ENCODE measurements at places on chromosomes 1 and 21. TPM values are rescaled to one million over a fixed set of nuclear protein-coding genes. Genes with fewer than 3 reads are reported as not detected.

GRCh38 chr1:221873673-221874072 lies 131.8 kb upstream of the DUSP10 start:
- H3K4me1 ChIP-seq = peaks cover 2% of the 10 kb centered on the region
- H3K27me3 ChIP-seq = no peaks in the 10 kb centered on the region
- H3K27ac ChIP-seq = no peak overlapping the region

DNA sequence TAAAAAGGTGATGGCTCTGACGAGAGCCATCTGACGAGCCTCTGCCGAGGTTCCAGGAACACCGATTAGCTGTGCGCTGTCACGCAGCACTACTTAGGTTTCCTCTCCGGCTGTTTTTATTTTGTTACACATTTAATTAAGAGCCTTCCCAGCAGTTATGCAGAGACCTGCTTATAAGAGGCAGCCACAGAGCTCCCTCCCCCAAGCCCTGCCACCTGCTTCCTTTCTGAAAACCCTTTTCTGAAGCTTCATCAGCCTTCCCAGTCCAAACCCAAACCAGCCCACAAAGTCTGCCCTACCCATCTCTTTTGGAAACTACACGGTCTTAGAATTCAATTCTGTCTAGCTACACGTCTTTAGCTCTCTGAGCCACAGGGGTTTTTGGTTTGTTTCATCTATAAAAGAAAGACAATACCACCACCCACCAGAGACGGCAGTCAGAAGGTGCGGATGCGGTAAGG lies 49.1 kb downstream of the ERI3 start:
- H3K36me3 ChIP-seq = peaks cover 75% of the 10 kb centered on the region
- DNase-seq = peak; percentile 69
- peaks cover 22% of the 10 kb centered on the region for H3K4me1 ChIP-seq
- H3K4me3 ChIP-seq = peak overlapping the region; percentile 64

Gene TLR5
- total RNA-seq = 1.9 TPM

DNA sequence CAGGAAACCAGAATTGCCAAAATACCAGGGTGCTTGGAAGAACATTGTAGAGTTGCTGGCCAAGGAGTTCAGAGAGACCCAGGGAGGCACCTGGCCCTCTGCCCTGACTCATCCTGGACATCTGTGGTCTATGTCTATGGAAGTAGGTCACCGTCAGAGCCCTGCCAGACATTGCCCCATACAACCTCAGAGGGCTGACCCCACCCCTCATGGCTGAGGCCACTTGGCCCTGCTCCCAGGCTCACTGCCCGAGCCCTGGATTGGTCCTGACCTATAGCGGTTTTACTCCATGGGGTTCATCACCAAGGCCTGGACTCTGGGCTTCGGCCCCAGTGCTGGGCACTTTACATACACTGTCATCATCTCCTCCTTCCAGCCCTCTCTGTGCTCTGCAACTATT lies 233.1 kb downstream of the PTPRU start:
- H3K4me3 ChIP-seq = no peak overlapping the region
- DNase-seq = no peak
- H3K36me3 ChIP-seq = no peaks in the 10 kb centered on the region
- H3K4me1 ChIP-seq = no peaks in the 10 kb centered on the region
- peaks cover 20% of the 10 kb centered on the region for H3K27me3 ChIP-seq
- no peak overlapping the region for H3K27ac ChIP-seq

Gene CFHR2
- not detected for total RNA-seq

GRCh38 chr1:230804396-230804795 lies 57.2 kb downstream of the CAPN9 start:
- no peak overlapping the region for H3K4me3 ChIP-seq
- H3K36me3 ChIP-seq = no peaks in the 10 kb centered on the region
- DNase-seq = no peak

- H3K4me1 ChIP-seq = peaks cover 64% of the 10 kb centered on the region
- H3K4me3 ChIP-seq = no peak overlapping the region
- DNase-seq = no peak
- H3K36me3 ChIP-seq = peaks cover 10% of the 10 kb centered on the region
Observed at GRCh38 chr1:54275349-54275748, 75.4 kb downstream of the MRPL37 start.

Gene ELAPOR1
- 7.0 TPM for total RNA-seq

- H3K27ac ChIP-seq = no peak overlapping the region
- H3K36me3 ChIP-seq = peaks cover 27% of the 10 kb centered on the region
- peaks cover 74% of the 10 kb centered on the region for H3K4me1 ChIP-seq
Observed at GRCh38 chr1:54399765-54400164, 6.4 kb downstream of the SSBP3 start.

GRCh38 chr1:47235241-47235681 lies 3.2 kb upstream of the TAL1 start:
- H3K27ac ChIP-seq = no peak overlapping the region
- peaks cover 12% of the 10 kb centered on the region for H3K4me1 ChIP-seq
- peaks cover 29% of the 10 kb centered on the region for H3K27me3 ChIP-seq
- H3K36me3 ChIP-seq = peaks cover 4% of the 10 kb centered on the region

Gene KCNC4
- 12.7 TPM for total RNA-seq

DNA sequence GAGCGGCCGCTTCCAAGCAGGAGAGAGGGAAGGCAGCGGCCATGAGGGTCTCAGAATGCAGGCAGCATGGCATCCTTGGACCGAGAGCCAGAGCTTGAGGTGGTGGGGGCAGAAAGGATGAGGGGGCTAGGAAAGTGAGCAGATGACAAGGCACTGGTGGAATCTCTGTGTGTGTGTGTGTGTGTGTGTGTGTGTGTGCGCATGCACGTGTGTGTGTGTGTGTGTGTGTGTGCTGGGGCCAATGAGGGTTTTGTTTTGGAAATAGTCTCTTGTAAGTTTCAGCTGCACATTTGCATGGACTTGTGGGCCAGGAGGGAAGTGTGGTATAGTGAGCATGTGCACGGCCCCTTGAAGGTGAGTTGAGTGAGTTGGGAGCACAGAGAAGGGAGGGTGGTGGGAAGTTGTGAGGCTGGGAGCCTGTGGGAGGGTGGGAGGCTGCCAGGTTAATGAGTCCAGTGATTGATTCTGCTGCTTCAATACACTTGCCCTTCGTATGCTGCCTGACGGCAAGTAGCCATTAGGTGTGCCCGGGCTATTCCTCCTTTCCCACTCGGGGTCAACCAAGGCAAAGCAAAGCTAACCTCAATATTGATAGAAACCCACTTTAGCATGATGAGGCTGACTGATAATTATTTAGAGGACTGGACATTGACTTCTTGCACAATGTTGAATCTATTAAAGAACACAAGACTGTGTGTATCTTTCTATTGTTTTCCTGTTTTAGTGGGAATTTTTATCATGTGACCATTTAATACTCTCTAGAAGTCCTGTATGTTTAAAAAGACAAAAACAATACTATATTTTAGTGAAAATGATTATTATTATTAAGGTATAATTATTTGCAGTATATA lies 80.3 kb downstream of the PROX1 start:
- no peaks in the 10 kb centered on the region for H3K4me1 ChIP-seq
- H3K27ac ChIP-seq = no peak overlapping the region

- H3K36me3 ChIP-seq = peaks cover 4% of the 10 kb centered on the region
- no peak overlapping the region for H3K4me3 ChIP-seq
- DNase-seq = no peak
- H3K27ac ChIP-seq = no peak overlapping the region
- peaks cover 10% of the 10 kb centered on the region for H3K4me1 ChIP-seq
Observed at GRCh38 chr1:202892501-202892900, 3.6 kb upstream of the RABIF start.

DNA sequence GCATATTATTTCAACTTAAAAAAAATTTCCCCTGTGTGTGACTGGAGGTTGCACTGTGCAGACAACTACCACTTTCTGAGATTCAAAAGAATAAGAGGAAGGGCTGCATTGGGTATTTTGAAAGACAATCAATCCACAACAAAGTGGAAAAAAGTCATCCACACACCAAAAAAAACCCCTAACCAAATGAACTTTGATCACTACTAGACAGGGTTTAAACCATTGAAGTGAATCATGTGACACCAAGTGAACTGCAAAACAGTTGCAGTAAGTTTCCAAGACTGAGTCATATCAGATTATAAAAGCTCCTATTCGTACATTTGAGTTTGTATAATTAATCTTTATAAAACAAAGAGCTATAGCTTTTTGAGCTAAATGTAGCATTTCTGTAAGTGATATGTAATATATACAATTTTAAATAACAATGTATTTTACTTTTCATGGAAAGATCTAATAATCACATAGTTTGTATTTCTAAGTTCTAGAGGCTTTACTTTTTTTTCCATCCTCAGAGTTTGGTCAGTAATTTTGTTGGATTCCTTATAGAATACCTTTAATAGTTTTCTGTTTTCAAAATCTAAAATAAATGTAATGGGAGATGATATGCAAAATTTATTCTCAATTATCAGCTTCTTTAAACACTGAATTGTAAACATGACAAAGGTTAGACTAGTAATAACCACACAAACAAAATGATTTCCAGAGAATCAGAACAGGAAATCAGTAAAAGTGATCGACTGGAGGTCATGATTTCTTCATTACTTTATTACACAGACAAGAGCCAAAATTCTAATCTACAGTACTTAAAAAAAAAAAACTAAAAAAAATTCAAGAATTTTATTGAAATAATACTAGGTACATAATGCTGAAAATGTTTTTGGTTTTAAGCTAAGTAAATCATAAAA lies 50.5 kb upstream of the GFI1 start:
- peak overlapping the region; percentile 72 for H3K4me3 ChIP-seq
- H3K27me3 ChIP-seq = no peaks in the 10 kb centered on the region
- DNase-seq = peak; percentile 19
- H3K36me3 ChIP-seq = no peaks in the 10 kb centered on the region
- peaks cover 52% of the 10 kb centered on the region for H3K4me1 ChIP-seq
- peak overlapping the region; percentile 82 for H3K27ac ChIP-seq

DNA sequence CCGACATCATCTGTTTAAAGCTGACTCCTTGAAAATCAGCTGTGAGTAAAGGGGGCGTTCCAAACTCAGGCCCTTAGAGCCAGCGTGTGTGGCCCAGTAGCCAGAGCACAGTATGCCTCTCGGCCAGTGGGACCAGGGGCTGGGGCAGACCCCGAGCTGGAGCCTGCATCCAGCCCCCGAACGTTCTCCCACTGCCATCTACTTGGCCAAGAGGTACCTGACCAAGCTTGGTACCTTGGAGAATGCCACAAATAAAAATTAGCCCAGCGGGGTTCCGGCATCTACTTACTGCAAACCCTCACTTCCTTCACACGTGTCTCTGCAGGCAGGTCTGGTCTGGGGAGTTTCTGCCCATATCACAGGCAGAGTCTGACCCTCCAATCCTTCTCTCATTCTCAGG lies 56.7 kb upstream of the COL6A2 start:
- H3K36me3 ChIP-seq = no peaks in the 10 kb centered on the region
- H3K27me3 ChIP-seq = no peaks in the 10 kb centered on the region
- H3K4me1 ChIP-seq = no peaks in the 10 kb centered on the region

Gene ZNF648
- total RNA-seq = not detected

DNA sequence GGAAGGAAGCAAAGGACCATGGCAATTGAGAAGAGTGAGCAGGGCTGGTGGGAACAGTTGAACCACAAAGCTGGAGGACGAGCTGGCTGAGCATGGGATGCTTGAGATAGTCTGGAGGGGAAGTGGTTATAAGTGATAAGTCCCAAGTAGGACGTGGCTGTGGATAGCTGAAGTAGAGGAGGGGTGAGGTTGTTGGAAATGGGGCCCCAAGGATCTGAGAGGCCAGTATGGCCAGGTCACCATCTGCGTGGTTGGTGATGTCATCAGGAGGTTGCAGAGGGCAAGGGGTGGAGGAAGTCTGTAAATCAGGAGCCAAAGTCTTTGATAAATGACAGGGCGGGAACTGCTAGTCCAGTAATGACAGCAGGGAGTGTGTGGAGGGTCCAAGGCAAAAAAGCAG lies 11.0 kb upstream of the REN start:
- no peak for DNase-seq
- peaks cover 6% of the 10 kb centered on the region for H3K36me3 ChIP-seq
- H3K27me3 ChIP-seq = peaks cover 3% of the 10 kb centered on the region
- H3K27ac ChIP-seq = no peak overlapping the region

DNA sequence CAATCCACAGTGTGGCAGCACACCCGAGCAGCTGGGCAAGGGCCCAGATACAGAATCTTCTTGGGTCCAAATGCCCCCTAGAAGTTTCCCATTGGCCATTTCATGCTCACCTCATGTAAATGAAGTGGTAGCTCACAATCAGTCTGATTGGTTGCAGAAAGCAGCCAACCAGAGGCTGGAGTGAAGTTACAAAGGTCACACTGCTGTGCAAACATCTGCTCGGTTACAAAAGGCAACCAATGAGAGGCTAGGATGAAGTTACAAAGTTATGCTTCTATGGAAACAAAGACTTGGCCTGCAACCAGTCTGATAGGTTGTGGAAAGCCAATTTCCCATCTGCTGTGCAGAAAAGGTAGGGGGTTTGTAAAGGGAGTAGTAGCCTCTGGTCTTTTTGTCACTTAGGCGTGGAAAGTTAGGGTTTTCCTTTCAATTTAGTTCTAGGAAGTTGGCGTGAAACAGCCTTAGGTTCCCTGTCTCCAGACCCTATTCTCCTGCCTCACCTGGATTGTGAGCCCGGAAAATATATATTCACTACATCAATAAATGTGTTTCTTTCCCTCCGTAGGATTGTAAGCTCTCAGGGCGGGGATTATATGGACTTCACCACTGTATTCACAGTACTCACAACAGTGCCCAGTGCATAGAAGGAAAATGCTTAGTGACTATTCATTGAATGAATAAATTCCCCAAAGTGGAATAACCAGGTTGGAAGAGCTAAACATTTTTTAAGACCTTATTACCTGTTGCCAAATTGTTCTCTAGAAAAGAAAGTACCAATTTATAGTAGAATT lies 91.9 kb downstream of the URB2 start:
- H3K27ac ChIP-seq = no peak overlapping the region
- no peak for DNase-seq
- H3K36me3 ChIP-seq = no peaks in the 10 kb centered on the region
- no peaks in the 10 kb centered on the region for H3K4me1 ChIP-seq
- no peak overlapping the region for H3K4me3 ChIP-seq
- no peaks in the 10 kb centered on the region for H3K27me3 ChIP-seq

Gene COL6A1
- total RNA-seq = 21.0 TPM

Gene SLC25A34
- total RNA-seq = 2.6 TPM

GRCh38 chr21:27555996-27556395 lies 589.1 kb upstream of the ADAMTS5 start:
- H3K27ac ChIP-seq = no peak overlapping the region
- no peaks in the 10 kb centered on the region for H3K27me3 ChIP-seq
- no peak for DNase-seq
- no peak overlapping the region for H3K4me3 ChIP-seq
- no peaks in the 10 kb centered on the region for H3K36me3 ChIP-seq
- H3K4me1 ChIP-seq = no peaks in the 10 kb centered on the region

DNA sequence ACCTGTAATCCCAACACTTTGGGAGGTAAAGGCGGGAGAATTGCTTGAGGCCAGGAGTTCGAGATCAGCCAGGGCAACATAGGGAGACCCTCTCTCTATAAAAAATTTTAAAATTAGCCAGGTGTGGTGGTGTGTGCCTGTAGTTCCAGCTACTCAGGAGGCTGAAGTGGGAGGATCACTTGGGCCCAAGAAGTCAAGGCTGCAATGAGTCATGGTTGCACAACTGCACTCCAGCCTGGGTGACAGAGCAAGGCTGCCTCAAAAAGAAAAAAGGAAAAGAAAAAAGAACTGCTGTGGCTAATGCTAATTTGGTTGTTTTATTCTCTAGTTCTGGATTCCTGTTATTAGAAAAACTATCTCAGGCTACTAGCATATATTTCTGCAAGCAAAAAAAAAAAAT lies 29.8 kb downstream of the DBT start:
- no peak for DNase-seq
- H3K4me3 ChIP-seq = no peak overlapping the region
- peak overlapping the region; percentile 38 for H3K27ac ChIP-seq

- H3K27me3 ChIP-seq = peaks cover 3% of the 10 kb centered on the region
- H3K36me3 ChIP-seq = no peaks in the 10 kb centered on the region
- DNase-seq = no peak
- H3K4me1 ChIP-seq = no peaks in the 10 kb centered on the region
- no peak overlapping the region for H3K4me3 ChIP-seq
Observed at GRCh38 chr1:219573960-219574359, 38.9 kb downstream of the ZC3H11B start.

- DNase-seq = no peak
- peaks cover 9% of the 10 kb centered on the region for H3K27me3 ChIP-seq
- no peaks in the 10 kb centered on the region for H3K4me1 ChIP-seq
Observed at GRCh38 chr1:231190456-231190855, 28.6 kb downstream of the TRIM67 start.

Measured in naive thymus-derived CD8-positive, alpha-beta T cell (primary cell).